ENCODE measurements at places on chromosomes 2 and 18.
A peak's percentile ranks its signal among the peaks of the same experiment; 100 is the strongest.

GRCh38 chr2:85861180-85861579 lies 27.6 kb downstream of the ST3GAL5 start:
- DNase-seq, result no peak

GRCh38 chr18:40875101-40875615 lies 1079.9 kb upstream of the PIK3C3 start:
- no peak for DNase-seq

- DNase-seq, result no peak
Observed at GRCh38 chr2:109290887-109291643, 162.1 kb downstream of the SH3RF3 start.

DNA sequence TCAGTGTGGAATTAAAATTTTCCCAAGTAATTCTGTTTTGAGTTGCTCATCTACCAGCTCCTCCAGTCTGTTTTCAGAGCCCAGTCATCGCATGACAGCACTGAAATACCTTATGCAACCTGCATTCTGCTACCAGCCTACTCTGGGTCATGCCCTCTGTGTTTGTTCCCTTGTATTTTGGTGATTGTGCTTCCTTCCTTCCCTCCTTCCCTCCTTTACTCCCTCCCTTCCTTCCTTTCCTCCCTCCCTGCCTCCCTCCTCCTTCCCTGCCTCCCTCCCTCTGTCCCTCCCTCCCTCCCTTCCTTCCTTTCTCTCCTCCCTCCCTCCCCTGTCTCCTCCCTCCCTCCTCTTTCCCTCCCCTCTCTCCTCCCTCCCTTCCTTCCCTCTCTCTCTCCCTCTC lies 289.6 kb downstream of the CDH2 start:
- no peak for DNase-seq

DNA sequence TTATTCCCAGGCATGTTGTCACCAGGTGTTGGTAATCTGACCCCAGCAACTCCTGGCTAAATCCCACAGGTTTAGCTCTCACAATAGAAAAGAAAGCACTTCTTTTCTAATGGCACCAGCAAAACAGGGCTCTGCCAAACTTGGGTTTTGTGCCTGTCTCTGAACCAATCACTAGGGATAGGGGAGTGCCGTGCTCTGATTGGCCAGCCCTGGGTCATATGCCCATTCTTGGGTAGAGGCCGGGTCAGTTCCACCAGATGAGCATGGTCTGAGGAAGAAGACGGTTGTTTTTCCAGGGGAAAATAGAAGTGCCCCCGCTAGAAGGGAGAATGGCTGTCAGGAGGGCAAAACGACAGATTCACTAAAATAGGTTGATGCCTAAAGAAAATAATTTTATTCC lies 14.7 kb downstream of the CDK15 start:
- no peak for DNase-seq

GRCh38 chr18:26756556-26756955 lies 109.0 kb downstream of the AQP4 start:
- DNase-seq, result no peak

GRCh38 chr2:81412681-81413080 lies 1108.1 kb upstream of the LRRTM1 start:
- DNase-seq, result no peak

DNA sequence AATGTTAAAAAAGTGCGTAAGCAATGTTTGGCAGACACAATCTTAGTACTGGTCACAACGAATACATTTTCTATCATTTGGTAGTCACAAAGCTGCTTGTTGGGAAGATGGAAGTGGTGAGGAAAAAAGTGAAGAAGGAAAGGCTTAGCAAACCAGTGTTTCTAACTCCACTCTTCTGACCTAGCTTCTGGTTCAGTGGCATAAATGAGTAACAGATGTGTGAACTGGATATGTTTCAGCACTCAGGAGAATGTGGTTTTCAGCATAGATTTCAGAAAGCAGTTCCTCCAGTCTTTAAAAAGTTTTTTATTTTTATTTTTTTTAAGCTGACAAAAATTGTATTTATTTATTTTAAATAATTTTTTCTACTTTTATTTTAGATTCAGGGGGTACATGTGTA lies 357.1 kb downstream of the CPS1 start:
- DNase-seq, result no peak

- no peak for DNase-seq
Observed at GRCh38 chr2:145644820-145645302, 1124.9 kb upstream of the ZEB2 start.

- no peak for DNase-seq
Observed at GRCh38 chr2:143087033-143087432, 42.2 kb upstream of the ARHGAP15 start.

DNA sequence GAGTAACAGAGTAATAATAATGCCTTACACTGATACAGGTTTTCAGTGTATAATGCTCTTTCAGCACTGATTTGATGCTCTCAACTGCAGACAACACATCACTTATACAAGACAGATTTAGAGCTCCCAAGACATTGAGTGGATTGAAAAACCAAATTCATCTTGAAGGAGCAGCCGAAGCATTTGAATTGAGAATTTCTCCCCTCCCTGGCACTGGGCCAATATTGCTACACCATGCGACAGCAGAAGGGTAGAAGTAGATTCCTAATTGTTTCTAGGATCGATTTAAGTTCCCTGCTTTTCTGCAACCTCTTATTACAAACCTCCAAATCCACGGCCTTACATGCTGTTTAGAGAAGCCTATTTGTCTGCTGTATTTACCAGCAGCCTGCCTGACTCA lies 15.5 kb downstream of the CENPA start:
- no peak for DNase-seq

DNA sequence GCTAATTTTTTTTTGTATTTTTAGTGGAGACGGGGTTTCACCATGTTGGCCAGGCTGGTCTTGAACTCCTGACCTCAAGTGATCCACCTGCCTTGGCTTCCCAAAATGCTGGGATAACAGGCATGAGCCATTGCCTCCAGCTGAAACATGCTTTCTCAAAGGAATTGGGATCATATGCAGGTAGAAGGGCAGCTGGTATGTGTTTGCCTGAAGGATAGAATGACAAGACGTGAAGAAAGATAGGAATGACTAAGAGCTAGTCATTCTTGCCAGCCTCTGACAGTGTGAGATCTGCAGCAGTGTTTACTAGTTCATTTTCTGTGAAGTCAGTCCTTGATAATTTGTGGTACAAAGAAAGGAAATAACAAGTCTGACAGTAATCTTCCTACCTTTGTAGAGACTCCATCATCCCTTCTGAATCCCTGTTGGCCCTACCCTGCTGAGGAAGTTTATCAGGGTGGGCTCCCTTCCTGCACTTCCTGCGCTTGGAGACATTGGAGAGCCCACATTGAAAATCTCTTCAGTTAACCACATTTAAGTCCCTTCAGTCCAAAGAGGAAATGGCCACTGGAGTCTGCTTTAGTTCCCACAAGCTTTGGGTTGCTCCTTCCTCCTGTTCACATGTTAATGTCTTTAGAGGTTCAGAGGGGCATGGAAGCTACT lies 14.7 kb downstream of the CFLAR start:
- DNase-seq, result no peak

- DNase-seq, result no peak
Observed at GRCh38 chr18:43277164-43277600, at the start of gene SYT4. Gene SYT4 (minus strand): TSS chr18:43277490. CDS start chr18:43277281, 209 bp downstream.

- DNase-seq, result no peak
Observed at GRCh38 chr2:183665425-183665824, 541.2 kb downstream of the NUP35 start.

- DNase-seq, result no peak
Observed at GRCh38 chr18:55000529-55000928, 41.3 kb upstream of the CCDC68 start.

GRCh38 chr2:146246736-146247523 lies 1597.9 kb upstream of the ACVR2A start:
- DNase-seq, result no peak

- no peak for DNase-seq
Observed at GRCh38 chr2:135948141-135948540, 37.3 kb downstream of the DARS1 start.

GRCh38 chr2:33395655-33396249 lies 80.7 kb upstream of the RASGRP3 start:
- DNase-seq, result no peak

GRCh38 chr2:235845245-235845644 lies 322.9 kb downstream of the GBX2 start:
- no peak for DNase-seq

DNA sequence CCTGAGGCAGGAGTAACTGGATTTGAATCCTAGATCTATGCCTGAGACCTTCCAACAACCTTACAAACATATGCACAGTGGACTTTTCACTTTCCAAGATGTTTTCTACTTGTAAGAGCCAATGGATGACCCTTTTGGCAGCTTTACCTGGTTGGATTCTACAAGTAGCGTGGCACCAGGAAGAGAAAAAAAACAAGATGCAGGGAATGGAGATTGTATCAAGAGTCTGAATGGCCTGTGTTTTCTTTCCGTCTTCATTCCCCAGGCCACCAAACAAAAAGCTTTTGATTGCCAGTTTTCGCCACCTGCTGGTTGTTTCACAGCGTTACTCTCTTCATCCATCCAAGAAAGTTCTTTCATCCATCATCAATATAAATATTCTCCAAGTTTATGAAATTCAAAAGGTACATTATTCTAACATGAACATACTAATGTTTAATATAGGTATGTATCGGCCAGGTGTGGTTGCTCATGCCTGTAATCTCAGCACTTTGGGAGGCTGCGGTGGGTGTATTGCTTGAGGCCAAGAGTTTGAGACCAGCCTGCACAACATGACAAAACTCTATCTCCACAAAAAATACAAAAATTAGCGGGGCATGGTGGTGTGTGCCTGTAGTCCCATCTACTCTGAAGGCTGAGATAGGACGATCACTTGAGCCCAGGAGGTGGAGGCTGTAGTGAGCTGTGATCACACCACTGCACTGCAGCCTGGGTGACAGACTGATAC lies 3.5 kb upstream of the BCL2 start:
- peak; percentile 23 for DNase-seq

DNA sequence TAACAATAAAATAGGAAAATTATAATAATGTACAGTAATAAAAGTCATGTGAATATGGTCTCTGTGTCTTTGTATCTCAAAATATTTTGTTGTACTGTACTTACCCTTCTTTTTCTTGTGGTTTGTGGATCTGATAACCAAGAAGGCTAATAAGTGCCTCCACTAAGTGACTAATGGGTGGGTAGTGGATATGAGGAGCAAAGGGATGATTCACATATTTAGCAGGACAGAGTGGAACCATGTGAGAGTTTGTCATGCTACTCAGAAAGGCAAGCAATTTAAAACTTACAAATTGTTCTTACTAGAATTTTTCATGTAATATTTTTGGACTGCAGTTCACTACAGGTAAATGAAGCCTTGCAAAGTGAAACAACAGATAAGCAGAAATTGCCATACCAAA lies 1241.2 kb upstream of the CDH2 start:
- no peak for DNase-seq

GRCh38 chr2:67445652-67446268 lies 48.6 kb downstream of the ETAA1 start:
- DNase-seq, result no peak

DNA sequence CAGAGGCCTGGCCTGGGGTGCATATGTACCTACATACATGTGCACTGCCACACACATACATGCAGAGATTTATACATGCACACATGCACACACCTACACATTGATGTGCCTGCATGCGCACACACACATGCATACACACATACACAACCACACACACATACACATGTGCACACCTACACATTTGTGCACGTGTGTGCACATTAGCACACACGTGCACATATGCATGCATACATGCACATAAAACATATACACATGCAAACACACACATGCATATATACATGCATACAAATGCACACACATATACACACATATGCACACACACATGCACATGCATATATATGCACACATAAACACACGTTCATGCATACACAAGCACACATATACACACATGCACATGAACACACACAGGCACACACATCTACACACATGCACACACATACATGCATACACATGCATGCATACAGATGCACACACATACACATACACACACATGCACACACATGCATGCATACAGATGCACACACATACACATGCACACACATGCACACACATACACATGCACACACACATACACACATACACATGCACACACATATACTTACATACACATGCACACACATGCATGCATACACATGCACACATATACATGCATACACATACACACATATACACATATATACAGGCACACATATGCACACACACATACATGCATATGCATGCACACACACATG lies 23.6 kb upstream of the OTOS start:
- no peak for DNase-seq

DNA sequence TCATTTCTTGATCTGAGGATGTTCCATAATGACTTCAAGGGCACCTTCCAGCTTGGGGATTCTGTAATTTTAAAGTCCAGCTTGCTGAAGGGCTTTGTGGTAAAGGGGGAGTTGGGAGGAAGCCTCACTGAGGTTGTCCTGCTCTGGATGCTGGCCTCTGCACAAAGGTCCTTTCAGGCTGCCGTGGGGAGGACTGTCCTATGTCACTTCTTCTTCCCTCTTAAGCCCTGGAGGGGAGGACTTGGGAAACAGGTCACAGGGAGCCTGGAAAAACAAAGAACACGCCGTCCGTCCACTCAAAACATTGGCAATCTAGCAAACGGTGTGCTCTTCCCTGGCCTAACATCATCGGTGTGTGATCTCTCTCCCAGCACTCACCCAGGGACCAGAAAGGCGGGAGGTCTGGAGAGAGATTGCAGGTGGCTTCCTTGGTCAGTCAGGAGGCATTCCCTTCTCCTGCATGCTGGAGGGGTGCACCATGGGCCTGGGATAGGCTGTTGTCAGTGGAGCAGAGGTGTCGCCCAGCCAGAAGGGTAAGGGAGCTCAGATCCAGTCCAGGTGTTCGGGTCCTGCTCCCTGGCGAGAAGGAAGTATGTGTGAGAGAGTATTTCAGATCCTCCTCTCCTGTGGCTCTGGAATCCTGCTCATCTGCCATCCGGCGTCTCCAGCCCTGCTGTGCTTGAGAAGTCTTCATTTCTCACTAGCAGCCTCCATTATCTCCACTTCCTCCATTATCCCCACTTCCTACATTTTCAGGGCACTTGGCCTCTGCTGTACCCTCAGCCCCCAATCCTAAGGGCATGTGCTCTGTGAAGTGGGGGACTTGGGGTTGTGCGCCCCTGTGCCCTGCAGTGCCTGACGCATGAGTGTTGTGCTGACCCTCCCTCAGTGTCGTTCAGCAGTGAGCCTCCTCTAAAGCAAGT lies 20.1 kb downstream of the ASAP2 start:
- DNase-seq, result no peak

- DNase-seq, result no peak
Observed at GRCh38 chr18:63113899-63114565, 205.5 kb downstream of the BCL2 start.

- no peak for DNase-seq
Observed at GRCh38 chr18:27780061-27780745, 396.7 kb downstream of the CDH2 start.

Measured in effector CD8-positive, alpha-beta T cell (primary cell).